Stimulated activated CD4-positive, alpha-beta T cell treated with anti-CD3 and anti-CD28 coated beads, TNF-alpha, amount 100 ng/mL, for 48 hours (primary cell): ENCODE measurements at places on chromosomes 5 and 9.

DNA sequence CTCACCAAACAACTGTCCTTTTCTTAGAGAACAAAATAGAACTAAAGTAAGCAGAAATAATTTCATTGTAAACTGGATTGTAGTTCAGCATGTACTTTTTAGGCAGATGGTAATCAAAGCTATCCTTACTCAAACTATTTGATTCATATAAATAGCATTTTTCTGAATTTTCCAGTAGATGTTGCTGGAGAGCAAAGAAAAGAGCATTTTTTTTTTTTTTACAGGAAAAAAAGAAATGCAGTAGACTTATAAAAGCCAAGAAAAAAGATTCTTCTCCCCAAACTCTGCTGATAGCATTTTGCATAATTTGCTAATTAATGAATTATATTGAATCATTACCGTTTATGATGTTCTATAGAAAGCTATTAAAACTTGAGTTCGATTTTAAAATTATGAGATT is 715.3 kb upstream of the WWC1 start:
- DNase-seq = no peak

DNA sequence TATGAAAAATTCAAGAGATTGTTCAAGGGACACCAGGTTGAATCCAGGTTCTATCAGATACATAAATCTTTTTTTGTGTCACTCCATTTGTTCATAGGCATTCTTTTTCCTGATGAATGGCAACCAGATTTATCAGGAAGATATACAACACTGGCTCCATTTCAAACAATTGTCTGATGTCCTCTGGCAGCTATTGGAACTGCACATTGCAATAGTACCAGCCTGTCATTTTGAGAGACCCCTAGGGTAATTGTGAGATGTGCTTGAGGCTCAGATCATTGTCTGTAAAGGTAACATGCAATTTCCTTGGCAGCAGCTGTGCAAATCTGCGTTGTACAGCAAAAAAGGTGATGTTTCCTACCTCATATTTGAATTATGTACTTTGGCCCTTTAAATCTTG is 25.9 kb downstream of the KCTD16 start:
- no peak for DNase-seq

GRCh38 chr5:98904780-98905179 is 24.0 kb downstream of the CHD1 start:
- no peak for DNase-seq

- no peak for DNase-seq
Observed at GRCh38 chr9:88044200-88044599, 69.9 kb upstream of the CDK20 start.

GRCh38 chr9:108224716-108225115 is 631.1 kb downstream of the ACTL7B start:
- no peak for DNase-seq

DNA sequence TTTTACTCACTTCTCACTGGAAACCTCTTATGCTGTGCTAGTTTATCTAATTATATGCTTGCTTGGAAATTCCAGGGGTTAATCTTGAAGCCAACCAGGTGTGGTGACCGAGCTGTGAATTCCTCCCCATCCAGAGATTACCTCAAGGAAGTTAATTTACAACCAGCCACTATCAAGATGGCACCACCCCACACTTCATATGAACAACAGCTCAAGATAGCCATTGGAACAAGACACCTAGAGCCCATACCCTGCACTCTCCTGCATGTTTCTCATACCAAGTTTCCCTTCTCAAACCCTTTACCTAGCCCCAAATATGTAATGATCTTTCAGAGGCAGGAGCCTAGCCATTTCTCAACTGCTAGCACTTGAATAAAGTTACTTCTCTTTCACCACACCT is 2156.9 kb upstream of the C9orf72 start:
- no peak for DNase-seq

- DNase-seq = no peak
Observed at GRCh38 chr5:145484158-145484557, 351.0 kb downstream of the PRELID2 start.

GRCh38 chr5:140295414-140295813 is 7.5 kb downstream of the PFDN1 start:
- no peak for DNase-seq

GRCh38 chr5:95668728-95669127 is 14.1 kb downstream of the SPATA9 start:
- DNase-seq = no peak

- no peak for DNase-seq
Observed at GRCh38 chr5:161299053-161299452, 247.5 kb downstream of the GABRB2 start.

DNA sequence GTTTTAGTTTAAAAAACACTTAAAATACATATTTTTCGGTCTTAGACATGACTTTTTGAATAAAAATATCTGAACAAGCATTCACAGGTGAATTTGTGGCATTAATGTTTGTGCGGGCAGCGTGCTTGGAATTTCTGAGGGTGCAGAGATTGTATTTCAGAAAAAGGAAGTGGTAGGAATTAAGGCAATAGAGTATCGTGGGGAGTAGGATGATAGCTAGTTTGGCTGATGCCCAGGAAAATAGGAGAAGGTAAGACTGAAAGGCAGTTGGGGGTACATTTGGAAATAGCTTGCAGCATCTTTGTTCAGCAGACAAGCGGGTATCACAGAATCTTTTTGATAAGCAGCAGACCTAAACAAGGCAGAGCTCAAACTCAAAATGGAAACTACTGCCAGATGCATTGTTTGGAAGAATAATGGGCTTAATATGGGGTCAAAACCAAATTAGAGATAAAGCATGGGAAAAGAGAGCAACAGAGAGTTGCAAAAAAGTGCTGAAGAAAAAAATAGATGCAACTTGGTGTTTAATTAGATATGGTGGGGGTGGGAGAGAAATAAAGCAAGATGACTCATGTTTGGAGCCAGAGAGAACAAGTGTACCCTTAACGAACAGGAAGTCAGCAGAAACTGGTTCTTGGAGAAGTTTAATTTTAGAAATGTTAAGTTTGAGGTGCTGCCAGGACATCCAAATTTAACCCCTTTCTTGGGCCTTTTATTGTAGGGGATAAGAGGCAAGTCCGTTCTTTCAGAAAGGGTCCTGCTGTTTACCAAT is 85.7 kb upstream of the ARRDC3 start:
- DNase-seq = no peak

- DNase-seq = no peak
Observed at GRCh38 chr5:176406436-176407052, 9.8 kb downstream of the CLTB start.

- no peak for DNase-seq
Observed at GRCh38 chr5:18091758-18092157, 457.5 kb downstream of the TAF11L14 start.

GRCh38 chr9:80004714-80005113 is 432.9 kb downstream of the TLE4 start:
- no peak for DNase-seq

GRCh38 chr5:28542987-28543386 is 1504.6 kb upstream of the CDH9 start:
- DNase-seq = no peak

GRCh38 chr9:107744873-107745272 is 255.3 kb upstream of the KLF4 start:
- DNase-seq = no peak
